ENCODE measurements at places on chromosomes 5 and 9.
A peak's percentile ranks its signal among the peaks of the same experiment; 100 is the strongest.

- DNase-seq = no peak
Observed at GRCh38 chr9:27468462-27469110, 55.5 kb upstream of the IFNK start.

- no peak for DNase-seq
Observed at GRCh38 chr9:119368681-119369581, at the start of gene BRINP1. BRINP1 (minus strand) TSS chr9:119369435; CDS start chr9:119313355, 56,080 bp downstream.

DNA sequence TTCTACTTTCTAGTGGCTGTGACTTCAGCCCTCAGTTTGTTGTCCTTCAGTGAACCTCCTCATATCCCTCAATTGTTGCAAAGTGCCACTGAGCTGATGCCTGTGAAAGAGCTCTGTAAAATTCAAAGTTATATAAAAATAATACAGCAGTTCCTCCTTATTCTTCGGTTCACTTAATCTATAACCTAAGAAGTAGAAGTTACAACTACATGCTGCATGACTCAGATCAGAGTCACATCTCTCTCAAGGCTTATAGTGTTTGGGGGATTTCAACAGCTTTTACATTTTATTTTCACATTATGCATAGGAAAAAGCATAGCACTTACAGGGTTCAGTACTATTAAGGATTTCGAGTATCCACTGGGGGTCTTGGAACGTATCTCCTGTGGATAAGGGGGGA is 25.1 kb upstream of the GCNT1 start:
- no peak for DNase-seq

DNA sequence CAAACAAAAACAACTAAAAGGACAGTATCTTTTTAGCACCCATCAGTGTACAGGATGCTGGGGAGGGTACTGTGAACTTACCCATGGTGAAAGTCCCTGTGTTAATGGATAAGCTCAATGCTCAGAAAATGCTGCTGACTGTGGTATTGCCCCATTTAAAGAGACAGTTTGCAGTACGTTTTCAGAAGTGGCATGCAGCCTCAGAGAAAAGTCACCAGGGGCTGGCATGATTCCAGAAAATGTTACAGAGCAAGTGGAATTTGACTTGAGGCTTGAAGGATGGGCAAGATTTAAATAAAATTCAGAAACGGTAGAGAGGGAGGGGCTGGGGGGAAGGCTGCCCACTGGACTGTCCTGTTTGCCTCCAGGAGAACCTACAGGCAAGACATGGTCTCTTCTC is 7.2 kb downstream of the S1PR3 start:
- DNase-seq = no peak

GRCh38 chr9:33092634-33093033 is 16.2 kb upstream of the SMU1 start:
- DNase-seq = no peak

DNA sequence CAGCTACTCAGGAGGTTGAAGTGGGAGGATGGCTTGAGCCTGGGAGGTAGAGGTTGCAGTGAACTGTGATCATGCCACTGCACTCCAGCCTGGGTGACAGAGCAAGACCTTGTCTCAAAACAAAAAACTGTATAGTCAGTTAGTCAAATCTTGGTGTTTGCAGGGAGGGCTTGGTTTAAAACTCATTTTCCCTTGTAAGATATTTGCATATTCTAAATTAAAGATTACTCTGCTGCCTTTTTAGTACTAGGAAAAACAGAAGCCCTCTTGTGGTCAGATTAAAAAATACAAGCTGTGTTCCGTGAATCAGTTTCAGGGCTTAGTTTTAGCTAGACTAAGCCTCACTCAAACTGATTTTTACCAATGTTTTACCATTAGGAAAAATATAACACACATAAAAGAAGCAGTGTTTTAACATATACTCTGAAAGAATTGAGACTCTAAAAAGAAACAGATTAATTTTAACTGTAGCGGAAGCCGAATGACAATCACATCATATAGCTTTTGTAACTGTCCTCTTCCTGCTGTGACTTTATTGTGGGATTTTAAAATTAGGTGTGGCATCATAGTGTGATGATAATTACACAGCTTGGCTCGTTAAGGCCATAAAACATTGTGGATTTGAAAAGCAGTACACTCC is 84.9 kb upstream of the BASP1 start:
- DNase-seq = no peak

DNA sequence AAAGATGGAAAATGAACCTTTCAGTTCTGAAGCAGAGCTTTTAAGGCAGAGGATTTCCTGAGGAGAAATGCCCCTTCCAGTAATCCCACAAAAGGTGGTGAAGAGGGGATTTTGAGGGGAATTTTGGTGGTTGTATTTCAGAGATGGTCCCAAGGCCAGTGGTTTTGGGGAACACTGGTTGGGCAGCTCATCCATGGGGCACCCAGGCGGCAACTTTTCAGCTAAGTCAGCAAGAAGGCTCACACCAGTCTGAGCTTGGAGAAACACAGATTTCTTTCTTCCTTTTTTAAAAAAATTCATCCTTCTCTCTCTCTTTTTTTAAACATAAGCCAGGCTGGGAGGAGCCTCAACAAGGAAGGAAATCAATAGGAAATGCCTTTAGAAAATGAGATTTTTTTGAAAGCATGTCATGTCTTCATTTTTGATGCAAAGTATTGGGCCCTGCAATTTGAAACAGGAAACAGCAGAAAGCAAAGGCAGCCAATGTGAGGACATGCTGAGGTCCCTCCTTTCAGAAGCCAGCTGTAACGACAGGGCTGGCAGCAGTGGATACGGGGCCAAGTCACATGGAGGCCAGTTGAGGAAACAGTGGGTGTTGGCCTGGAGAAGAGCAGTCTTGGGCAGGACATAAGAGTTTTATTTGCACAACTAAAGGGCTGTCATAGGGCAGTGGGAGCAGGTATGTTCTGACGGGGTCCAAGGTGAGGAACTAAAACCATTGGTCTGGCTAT is 155.3 kb upstream of the KLF4 start:
- no peak for DNase-seq

GRCh38 chr5:16616536-16617273 is at the start of gene RETREG1:
RETREG1 (minus strand) TSS chr5:16616997; CDS start chr5:16616971, 26 bp downstream.
- peak; percentile 82 for DNase-seq

GRCh38 chr9:76458903-76459693 is at the start of gene GCNT1:
GCNT1 (plus strand) TSS chr9:76459182; CDS start chr9:76502382, 43,200 bp downstream.
- DNase-seq = peak; percentile 81

- no peak for DNase-seq
Observed at GRCh38 chr5:133602835-133603380, 9.4 kb downstream of the FSTL4 start.

- DNase-seq = peak; percentile 44
Observed at GRCh38 chr9:20620650-20621470, 1.4 kb downstream of the MLLT3 start.

- DNase-seq = no peak
Observed at GRCh38 chr9:104608336-104608735, 2.9 kb upstream of the OR13C2 start.

GRCh38 chr9:126488310-126488709 is 125.4 kb upstream of the LMX1B start:
- DNase-seq = no peak

- DNase-seq = no peak
Observed at GRCh38 chr5:44294516-44294915, 94.7 kb downstream of the FGF10 start.

DNA sequence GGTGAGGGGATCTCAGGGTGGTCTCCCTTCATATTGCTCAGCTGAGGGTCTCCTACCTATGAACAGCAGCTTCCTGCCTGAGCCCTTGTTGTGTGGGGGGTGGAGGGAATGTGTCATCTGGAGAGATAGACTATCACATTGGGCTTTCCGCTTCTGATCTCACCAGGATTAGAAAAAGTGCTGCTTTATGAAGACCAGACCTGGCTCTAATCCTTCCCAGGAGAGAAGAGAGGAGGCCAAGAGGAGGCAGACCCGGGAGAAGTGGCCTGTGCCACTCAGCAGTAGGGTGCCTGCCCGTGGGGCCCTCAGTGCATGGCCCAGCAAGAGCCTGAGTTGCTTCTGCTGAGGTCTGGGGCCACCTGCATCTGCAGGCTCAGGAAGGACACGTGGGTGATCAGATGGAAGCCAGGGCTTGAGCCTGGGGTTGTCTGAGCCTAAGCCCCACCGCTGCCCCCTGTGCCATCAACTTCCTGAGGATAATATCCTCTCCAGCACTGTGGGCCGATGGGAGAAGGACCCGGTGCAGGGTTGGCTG is 22.1 kb upstream of the COL5A1 start:
- DNase-seq = no peak

GRCh38 chr5:142697356-142698255 is 11.7 kb upstream of the FGF1 start:
- no peak for DNase-seq

GRCh38 chr5:135986401-135986800 is 31.6 kb upstream of the LECT2 start:
- DNase-seq = no peak

DNA sequence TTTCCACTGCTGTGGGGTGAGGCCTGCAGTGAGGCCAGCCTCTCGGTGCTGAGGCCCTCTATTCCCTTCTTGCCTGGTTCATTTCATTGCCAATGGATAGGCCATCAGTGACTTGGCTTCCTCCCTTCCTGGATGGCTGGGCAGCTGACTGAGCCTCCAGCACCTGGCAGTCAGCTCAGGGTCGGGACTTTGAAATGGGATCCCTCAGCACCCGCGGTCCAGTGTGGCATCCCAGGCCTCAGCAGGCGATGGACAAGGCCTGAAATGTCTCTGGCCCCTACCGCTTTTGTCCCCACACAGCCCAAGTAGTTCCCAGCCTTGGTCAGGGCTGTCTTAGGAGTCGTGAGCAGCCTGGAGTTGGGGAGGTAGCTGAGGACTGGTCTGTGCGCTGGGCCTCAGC is 17.2 kb downstream of the NDST1 start:
- DNase-seq = no peak

DNA sequence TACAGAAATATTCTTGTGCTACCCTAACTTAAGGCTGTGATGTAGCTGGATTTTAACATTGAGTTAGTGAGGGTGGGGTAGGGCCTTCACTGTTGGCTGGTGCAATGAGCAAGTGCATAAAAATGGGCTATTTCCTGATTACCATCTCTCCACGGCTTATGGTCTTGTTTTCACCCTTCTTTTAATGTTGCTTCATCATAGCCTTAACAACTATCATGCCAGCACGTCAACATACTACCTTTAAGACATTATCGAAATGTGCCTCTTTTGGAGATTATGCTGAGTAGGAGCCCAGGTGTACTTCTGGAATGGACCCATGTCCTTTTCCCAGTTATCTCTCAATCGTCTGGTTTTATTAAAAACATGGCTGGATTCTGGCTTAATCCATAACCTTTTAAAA is 350.9 kb upstream of the ACTBL2 start:
- DNase-seq = no peak

- DNase-seq = no peak
Observed at GRCh38 chr9:113522858-113523257, 59.3 kb downstream of the RGS3 start.

GRCh38 chr5:73180566-73180965 is 7.6 kb downstream of the TMEM174 start:
- DNase-seq = no peak

GRCh38 chr9:84111726-84112125 is 131.1 kb downstream of the RMI1 start:
- no peak for DNase-seq

GRCh38 chr9:129769669-129770068 is 16.8 kb upstream of the PTGES start:
- DNase-seq = no peak

- DNase-seq = no peak
Observed at GRCh38 chr9:105069285-105069684, 141.3 kb upstream of the ABCA1 start.

- DNase-seq = no peak
Observed at GRCh38 chr5:109164001-109164400, 245.8 kb downstream of the PJA2 start.

DNA sequence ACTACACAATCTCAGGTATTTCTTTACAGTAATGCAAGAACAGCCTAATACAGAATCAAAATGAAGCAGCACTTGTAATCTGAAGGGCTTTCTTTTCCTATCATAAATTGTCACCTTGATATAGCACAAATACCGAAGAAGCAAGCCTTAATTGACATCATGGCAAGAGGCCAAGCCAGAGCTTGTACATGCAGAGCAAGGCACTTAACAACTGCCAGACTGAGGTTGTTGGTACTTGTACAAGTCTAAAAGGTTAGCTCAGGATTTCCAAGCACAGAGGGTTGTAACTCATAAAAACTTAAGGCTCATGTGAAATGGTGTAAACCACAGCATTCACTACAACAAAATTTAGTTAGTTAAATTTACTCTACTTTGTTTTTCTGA is 158.8 kb upstream of the SPEF2 start:
- DNase-seq = no peak

DNA sequence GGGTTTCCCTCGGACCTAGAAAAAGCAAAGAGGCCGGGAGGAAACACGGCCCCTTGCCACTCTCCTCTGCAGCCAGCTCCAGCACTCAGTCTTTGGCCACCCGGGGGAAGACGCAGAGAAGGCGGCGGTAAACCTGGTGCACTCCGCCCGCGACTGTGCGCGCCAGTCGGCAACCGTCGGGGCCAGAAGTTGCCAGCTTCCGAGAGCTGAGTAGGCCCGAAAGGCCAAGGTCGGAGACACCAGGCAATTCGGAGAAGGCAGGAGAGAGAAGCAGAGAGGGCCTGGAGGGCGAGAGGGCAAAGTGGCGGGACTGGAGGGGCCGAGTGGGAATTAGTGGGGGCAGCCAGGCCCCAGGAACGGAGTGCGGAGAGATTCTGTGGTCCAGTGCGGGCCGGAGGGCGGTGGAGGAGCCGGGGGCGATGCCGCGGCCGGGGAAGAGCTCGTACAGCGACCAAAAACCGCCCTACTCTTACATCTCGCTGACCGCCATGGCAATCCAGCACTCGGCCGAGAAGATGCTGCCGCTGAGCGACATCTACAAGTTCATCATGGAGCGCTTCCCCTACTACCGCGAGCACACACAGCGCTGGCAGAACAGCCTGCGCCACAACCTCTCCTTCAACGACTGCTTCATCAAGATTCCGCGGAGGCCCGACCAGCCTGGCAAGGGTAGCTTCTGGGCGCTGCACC is at the start of gene FOXB2:
Gene FOXB2 (plus strand): TSS at position 420 of the 690 bp plus-strand sequence. CDS start 0 bp downstream, at position 420.
- DNase-seq = no peak

- no peak for DNase-seq
Observed at GRCh38 chr5:108707141-108707540, 40.6 kb upstream of the FER start.

- DNase-seq = no peak
Observed at GRCh38 chr5:5276951-5277517, 136.9 kb downstream of the ADAMTS16 start.

DNA sequence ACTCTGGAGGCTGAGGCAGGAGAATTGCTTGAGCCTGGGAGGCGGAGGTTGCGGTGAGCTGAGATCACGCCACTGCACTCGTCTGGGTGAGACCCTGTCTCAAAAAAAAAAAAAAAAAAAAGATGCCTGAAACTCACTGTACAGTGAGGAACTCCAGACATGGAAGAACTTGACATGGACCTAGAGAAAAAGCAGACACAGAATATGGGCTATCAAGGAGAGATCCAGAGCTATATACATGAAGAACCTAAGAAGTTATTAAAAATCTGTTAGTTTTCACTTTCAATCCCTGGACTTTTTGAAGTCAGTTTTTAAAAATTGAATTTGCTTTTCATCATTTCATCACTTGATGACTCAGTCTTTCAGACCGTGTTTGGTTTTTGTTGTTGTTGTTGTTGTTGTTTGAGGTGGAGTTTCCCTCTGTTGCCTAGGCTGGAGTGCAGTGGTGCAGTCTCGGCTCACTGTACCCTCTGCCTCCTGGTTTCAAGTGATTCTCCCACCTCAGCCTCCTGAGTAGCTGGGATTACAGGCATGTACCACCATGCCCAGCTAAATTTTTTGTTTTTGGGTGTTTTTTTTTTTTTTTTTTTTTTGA is 20.3 kb downstream of the PAIP2 start:
- no peak for DNase-seq

- DNase-seq = no peak
Observed at GRCh38 chr5:34487159-34487879, 168.8 kb upstream of the RAI14 start.
